SHP77 treated with DMSO at 0.1 percent for 48 hours (cell line): ENCODE measurements at places on chromosomes 12 and 14.

GRCh38 chr12:82012176-82012575 lies 253.0 kb upstream of the PPFIA2 start:
- no peak for DNase-seq

- DNase-seq: no peak
Observed at GRCh38 chr12:98591209-98591608, 2.3 kb upstream of the SLC25A3 start.

DNA sequence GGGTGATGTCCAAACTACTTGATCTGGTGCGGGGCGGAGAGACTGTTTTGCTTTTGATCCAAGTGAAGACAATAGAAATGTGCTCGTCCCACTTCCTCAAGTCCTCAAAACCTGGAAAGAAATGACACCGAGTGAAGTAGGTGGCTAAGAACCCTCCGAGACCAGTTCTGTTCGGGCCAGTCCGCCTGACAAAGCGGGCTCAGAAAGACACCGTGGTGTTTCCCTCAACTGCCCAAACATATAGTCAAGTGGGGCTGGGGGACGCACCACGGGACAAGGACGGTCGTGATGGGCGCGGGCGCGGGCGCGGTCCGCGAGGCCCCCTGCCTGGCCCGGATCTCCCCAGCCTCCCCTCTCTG lies 1.6 kb downstream of the PHLDA1 start:
- no peak for DNase-seq

- DNase-seq: no peak
Observed at GRCh38 chr14:75486318-75486717, 36.0 kb upstream of the BATF start.

GRCh38 chr12:75720812-75721641 lies 209.6 kb upstream of the KRR1 start:
- DNase-seq: peak; percentile 42

DNA sequence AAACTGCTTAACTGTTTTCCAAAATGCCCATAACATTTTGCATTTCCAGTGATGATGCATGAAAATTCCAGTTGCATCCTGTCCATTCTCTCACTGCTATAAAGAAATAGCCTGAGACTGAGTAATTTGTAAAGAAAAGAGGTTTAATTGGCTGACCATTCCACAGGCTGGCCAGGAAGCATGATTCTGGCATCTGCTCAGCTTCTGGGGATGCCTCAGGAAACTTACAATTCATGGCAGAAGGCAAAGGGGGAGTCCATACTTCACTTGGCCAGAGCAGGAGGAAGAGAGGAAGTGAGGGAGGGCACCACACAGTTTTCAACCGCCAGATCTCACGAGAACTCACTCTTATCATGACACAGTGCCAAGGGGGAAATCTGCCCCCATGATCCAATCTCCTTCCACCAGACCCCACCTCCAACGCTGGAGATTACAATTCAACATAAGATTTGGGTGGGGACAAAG lies 18.2 kb upstream of the CLEC2D start:
- no peak for DNase-seq

DNA sequence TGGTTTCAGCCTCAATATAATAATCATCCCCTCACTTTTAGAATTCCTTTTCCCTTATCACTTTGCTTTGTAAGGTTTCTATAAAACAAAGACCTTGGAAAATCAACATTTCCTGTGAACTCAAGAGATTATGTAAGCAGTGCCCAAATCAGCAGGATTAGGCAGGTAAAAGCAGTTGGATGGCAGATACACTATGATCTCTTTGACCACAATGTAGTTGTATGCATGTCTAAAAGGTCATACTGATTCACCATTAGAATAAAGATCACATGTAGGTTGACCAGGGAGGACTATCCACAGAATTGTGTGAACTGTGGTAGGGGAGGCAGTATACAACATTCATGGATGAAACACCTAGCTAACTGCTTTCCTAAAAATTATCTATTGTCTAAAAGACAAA lies 57.5 kb downstream of the DENND5B start:
- no peak for DNase-seq

DNA sequence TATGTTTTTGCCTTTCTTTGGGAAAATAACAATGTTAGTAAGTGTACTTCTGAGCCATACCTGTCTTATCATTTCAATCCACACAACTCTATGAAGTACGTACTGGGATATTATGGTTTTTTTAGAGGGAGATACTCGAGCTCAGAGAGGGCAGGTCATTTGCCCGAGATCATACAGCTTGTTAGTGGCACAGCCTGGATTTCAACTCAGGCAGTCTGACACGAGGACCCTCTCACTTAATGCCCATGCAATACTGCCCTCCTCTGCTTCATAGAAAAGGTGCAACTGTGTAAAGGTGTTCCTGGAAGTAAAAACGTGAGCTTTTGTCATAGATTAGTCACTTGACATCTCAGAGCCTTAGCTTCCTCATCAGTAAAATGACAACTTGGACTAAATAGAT lies 128.0 kb downstream of the NDUFA12 start:
- DNase-seq: peak; percentile 25

GRCh38 chr14:58108717-58109116 lies 43.3 kb downstream of the ARMH4 start:
- DNase-seq: no peak

DNA sequence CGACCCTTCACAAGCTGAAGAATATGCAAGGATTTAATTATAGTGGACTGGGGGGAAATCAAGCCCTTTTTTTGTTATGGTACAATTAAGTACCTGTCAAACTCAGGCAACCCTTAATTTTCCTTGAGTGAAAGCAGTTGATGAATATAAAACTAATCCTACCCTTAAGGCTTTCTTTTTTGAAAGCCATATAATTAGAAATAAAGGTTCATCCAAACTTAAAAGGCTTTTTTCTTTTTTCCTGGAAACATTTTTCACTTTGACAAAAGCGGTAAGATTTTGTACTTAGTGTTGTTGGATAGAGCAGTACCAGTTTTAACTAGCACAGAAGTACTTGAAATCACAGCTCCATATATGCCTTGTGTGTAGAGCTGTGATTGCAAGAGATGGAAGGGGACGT lies 91.9 kb upstream of the MANSC4 start:
- no peak for DNase-seq

DNA sequence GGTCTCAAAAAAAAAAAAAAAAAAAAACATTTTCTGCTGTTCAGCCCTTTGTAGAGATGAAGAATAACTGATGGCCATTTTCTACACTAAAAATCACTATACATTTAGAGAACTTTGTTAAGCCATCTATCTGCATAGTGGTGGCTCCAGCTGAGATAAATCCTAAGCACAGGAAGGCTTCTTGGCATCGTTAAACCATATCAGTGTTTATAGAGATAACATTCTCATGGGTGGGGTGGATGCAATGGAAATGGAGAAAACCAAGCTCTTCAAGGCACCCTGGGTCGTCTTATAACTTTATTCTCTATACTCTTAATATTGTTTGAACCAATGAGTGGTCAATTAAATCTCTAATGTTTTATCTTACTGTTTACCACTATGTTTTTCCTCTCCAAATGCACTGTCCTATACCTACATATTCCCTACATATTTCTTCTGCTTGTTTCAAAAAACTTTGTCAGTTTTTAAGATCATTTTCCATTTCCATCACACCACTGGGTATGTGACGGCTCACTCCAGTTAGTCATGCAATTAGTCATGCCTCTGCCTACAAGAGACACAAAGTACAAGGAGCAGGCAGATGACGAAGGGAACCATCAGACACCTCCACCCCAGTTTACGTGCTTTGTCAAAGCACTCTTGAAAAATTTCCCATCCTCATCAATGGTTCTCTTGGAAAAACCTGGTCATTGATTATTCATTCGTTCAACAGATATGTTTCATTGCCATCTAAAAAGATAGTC lies 119.3 kb upstream of the OVCH1 start:
- DNase-seq: no peak

DNA sequence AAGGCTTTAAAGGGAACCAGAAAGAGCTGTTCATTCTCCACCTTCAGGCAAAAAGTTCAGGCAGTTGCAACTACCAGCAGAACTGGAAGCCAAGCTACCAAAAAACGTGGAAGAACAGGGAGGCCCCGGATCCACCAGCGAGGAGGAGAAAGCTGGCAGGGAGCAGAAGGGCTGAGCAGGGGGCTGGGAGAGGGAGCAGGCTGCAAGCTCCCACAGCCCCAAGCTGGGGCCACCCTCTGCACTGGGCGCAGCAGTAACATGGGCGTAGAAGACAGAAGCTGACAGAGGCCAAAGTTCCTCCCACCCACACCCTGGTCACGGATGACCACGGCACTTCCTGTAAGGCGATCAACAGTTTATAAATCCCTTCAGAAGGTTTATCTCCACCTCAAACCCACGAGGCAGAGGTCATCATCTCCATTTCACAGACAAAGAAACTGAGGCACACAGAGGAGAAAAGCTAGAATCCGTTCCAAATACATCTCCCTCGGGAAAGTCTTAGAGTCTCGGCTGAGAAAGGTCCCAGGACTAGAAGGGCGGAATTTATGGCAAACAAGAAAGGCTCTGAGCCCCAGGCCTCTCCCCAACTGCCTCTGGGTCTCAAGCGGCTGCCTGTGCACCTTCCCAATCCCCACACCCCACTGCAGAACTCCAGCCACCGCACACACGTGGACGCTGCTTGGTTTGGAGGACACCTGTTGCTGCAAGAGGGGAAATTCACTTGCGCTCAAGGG lies 1.8 kb downstream of the CCDC85C start:
- no peak for DNase-seq

GRCh38 chr14:23539248-23540140 lies 12.1 kb downstream of the ZFHX2 start:
- DNase-seq: peak; percentile 58

DNA sequence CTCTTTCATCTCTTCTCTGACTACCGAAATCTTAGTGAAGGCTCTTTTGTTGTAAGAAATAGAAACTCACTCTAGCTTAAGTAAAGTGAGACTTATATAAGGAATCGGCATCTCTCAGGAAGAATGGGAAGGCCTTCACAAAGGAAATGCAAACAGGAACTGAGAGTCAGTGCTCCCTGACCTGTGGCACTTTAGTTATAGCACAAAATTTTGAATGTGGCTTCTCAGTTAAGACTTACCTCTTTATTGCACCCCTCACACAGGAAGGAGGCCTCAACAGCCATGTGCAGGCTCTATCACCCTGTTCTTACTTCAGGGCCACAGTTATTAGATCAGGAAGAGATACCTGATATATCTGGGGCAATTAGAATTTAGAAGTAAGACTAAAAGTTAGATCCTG lies 224.7 kb upstream of the EGLN3 start:
- DNase-seq: no peak

DNA sequence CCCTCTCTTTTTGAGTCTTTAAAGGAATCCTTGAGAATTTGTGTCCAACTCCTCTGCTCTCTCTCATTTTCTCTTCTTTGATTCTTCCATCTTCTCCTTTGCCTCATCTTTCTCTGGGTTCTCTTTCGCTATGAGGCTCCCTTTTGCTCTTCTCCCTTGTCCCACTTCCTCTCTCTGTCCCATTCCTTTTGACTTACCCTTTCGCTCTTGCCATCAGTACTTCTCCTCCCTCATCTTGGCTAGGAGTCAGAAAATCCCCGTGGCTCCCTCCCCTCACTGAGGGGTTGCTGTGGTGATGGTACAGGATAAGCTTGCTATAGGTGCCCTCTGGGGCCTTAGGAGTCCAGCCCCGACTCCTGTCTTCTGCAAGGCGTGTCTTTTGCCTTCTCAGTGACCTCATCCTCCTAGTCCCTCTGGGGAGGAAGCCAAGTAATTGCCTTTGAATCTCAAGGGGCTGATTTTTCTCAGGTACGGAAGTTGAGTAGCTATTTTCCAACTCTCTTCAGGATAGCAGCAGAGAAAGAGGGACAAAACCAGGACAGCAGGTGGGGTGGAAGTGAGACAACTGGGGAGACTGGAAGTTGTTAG lies 6.4 kb downstream of the PDE1B start:
- DNase-seq: no peak

- no peak for DNase-seq
Observed at GRCh38 chr12:53981634-53982565, 3.0 kb upstream of the HOXC10 start.

DNA sequence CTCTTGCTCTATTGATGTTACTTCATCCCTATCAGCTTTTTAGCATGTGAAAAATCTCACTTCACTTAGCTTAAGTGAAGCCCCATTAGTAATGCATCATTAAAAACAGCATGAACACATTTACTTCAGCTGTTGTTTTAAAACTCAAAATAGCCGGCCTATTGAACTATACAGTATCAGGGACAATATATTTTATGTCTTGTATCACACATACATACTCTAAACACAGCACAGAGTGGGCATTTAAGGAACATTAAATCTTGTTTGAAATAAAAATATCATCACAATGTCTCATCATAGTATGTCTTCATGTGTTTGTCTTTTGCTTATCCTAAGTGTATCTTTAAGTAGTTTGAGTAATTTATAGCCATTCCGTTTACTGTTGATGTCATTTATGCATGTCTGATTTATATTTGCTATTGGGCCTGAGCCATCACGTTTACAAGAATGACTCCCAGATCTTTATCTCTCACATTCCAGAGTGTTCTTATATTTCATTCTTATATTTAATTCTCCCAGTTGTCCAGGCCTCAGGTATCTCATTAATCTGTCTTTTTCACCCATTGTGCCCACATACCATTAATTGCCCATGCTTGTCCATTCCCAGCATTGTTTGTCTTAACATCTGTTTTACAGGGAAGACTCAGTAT lies 57.5 kb downstream of the ARHGAP5 start:
- DNase-seq: no peak

DNA sequence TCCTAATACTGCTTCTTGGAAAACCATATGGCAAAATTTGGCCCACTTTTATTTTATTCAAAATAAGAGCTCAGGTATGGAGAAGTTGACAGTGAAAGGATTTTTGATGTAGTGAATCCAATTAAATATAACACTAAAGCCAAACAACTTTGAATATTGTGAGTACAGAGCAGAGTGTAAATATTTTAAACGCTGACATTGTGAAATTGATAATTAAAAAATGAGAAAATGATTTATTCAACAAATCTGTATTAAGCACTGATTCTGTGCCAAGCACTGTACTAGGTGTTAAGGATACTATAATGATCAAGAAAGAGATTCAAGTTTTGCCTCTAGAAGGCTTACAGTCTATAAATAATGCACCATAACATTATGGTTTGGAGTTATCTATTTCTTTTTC lies 50.5 kb downstream of the ATL1 start:
- DNase-seq: no peak

GRCh38 chr14:33859306-33859705 lies 91.6 kb downstream of the EGLN3 start:
- no peak for DNase-seq

- DNase-seq: no peak
Observed at GRCh38 chr14:32473464-32473855, 144.4 kb downstream of the AKAP6 start.

DNA sequence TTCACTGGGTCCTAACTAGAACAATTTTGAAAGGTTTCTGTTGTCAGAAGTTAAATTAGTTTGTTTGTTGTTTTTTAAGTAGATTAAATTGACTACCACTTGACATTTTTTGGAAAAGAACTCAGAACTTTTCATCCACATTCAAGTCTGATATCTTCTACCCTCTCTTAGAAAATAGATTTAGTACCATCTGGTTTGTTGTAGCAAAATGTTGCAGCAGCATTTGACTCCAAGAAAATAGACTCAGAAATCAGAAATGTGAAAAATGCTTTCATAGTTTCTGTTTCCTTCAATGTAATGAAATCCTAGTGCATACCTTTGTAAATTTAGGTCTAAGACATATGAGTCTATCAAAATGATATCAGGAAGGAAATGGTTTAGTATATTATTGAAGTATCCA lies 256.3 kb upstream of the CLEC14A start:
- no peak for DNase-seq
